ENCODE measurements at places on chromosomes 13 and 19. TPM values are rescaled to one million over a fixed set of nuclear protein-coding genes. Genes with fewer than 3 reads are reported as not detected.

DNA sequence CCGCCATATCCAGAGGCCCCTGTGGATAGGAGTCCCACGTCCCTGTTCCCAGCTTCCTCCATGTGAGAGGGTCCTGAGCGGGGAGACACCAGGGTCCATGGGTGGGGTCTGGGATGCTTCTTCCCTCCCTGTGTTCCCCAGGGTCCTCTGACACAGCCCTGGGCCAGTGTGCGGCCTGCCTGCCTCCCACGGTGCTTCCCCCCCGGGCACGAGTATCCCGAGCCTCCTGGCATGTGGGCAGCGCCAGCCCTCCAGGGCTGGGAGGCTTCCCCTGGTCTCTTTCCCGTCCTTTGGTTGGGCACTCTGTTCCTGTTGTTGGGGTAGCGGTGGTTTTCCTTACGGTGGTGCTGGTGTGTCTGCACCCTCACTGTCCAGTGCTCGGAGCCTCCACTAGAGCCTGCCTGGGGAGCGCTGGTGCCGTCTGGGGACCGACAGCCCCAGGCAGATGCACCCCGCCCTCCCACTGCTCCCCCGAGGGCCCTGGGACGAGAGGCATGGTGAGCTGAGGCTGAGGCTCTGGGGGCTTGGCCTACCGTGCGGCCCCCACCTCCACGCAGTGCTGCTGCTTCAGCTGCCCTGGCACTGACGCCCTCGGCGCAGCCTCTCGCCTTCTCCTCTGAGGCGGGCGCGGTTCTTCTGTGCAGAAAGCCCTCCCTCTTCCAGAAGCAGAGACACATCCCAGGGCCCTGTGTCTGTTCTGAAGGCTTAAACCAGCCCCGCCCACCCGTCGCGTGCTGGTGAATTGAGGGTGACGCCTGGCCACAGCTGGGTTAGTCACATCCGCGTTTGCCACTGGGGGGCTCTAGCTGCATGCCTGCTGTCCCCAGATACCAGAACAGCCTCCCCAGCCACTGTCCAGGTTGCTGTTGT lies 27.9 kb downstream of the PLEKHJ1 start:
- DNase-seq, result no peak

DNA sequence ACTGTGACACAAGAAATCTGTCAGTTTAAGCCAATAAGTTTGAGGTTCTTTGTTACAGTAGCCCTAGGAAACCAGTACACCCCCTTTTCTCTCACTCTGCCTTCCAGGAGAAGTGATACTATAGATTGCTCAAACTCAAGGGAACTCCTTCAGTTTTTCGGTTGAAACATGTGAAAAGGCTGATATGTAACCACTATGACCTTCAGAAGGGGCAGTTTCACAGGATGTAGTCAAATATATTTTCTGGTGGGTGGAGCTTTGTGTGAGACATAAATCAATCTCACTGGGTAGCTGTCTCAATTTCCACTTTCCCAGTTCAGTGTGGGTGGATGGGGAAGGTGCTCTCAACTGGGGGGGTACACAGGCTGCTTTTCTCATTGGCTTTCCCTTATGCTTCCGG lies 41.7 kb downstream of the HTR2A start:
- DNase-seq, result no peak

MAP4K1 gene
- 0.22 TPM for total RNA-seq

IZUMO4 gene
- total RNA-seq, result 0.15 TPM

- peak; percentile 50 for DNase-seq
Observed at GRCh38 chr13:102580552-102581169, 16.1 kb upstream of the TPP2 start.

ANGPTL4 gene
- 0.27 TPM for total RNA-seq

- DNase-seq, result no peak
Observed at GRCh38 chr19:7307590-7308218, 13.5 kb upstream of the INSR start.

GRCh38 chr13:95643936-95644598 lies 439 bp downstream of the DZIP1 start:
- DNase-seq, result peak; percentile 36
